Stimulated activated CD4-positive, alpha-beta T cell treated with anti-CD3 and anti-CD28 coated beads, Interleukin-12 subunit alpha, Interleukin-12 subunit beta, amount 100 ng/mL, for 48 hours (primary cell): ENCODE measurements at places on chromosomes 3 and 15.

DNA sequence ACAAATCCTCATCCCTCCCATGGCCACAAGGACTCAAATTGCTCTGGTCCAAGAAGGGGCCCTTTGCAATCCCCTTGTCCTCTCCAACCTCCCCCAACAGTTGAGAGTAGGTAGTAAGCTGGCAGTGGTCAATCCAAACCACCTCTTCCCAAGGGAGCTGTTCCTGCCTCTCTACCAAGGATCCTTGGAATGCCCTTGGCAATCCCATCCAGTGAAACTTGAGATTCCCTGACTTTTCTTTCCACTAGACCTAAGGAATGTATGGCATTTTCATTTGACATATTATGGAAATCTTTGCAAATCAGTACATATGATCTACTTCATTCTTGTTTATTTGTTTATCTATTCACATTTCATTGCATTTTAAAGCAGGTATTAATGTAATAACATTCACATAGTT is 4.8 kb upstream of the RBP2 start:
- DNase-seq: no peak

DNA sequence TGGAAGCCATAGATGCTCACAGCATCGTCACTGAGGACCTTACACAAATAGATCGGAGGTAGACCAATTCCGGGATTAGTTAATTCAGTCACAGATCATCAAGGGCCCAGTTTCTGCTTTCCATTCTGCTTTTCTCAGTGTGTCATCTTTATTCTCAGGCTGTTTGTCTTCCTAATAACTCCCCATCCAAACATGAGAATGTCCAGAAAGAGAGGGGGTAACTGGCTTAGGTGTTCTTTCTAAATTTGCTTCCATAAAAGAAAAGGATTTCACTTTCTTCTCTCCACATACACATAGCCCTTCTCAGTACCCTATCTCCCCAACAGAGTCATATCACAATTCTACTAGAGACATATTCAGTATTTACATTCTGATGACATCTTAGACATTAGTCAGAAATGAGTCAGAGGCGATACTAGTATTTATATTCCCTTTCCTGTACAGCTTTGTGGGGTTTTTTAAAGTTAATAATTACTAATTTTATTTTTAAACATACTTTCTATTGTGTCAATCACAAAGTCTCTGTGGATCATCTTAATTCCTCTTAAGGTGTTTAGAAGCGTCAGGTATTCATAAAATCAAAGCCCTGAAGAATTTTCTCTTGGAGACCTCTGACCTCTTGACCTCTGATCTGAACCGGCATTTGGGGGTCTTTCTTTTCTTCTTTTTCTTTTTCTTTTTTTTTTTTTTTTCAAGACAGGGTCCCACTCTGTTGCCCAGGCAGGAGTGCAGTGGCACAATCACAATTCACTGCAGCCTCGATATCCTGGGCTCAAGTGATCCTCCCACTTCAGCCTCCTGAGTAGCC is 24.3 kb upstream of the IL12A start:
- no peak for DNase-seq

GRCh38 chr3:186097317-186097662 is 11.6 kb downstream of the ETV5 start:
- no peak for DNase-seq

GRCh38 chr15:35705030-35705883 is 159.3 kb upstream of the DPH6 start:
- no peak for DNase-seq

DNA sequence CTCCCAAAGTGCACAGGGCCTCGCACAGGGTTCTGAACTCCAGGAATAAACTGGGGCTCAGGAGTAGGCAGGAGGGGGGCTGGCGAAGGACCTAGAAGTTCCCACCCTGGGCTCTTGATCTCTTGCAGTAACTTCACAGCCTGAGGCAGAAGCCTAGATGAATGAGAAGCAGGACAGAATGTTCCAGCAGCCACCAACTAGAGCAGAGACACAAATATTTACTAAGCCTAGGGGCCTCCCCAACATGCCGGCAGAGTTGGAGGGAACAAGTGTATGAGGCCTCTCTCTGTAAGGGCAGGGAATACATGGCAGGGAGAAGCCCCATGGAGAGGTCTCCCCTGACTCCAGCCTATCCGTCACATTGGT is 25.3 kb upstream of the C15orf39 start:
- DNase-seq: no peak

DNA sequence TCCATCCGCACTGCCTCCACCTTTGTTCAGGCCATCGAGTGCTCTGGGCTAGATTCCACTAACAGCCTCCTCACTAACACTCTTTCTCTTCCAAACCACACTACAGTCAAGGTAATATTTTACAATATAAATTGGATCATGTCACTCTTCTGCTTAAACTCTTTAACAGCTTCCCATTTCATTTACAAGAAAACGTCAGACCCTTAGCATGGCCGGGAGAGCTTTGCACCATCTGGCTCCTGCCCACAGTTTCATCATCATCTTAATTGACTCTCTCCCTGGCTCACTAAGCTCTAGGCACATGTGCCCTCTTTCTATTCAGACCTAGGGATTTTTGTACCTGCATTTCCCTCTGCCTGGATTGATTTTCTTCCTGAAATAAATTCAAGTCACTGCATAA is 354.7 kb downstream of the FGF12 start:
- DNase-seq: no peak

DNA sequence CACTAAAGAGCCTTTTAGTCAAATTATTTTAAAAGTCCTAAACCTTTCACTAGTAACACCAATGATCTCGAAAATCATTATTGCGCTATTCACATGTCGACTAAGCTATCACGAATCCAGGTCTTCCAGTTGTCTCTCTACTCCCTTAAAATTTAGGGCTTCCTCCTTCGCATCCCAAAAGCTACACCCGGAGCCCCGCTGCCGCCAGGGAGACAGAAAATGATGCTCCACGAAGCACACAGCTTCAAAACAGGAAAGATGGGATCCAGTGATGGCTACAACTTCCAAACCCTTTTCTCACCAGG is 253 bp downstream of the IFT80 start:
- DNase-seq: no peak

- DNase-seq: no peak
Measured at GRCh38 chr3:195139091-195139875, 131.7 kb downstream of the XXYLT1 start.

DNA sequence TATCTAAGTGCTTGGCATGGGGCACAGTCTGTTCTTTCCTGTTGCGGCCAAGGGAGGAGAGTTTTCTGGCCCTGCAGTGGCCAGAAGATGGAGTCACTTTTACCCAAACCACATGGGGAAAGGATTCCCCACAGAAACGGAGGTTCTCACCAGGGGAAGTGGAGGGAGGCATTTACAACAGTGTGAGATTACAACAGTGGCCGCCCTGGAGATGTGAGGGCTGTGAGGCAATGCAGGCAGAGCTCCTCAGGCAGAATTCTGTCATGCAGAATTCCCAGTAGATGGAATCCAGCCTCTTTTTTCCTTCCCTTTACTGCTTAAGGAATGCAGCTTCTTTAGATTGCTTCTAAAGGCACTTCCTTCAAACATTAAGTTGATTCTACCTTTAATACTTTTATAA is 83.1 kb downstream of the CACNA1D start:
- no peak for DNase-seq

GRCh38 chr3:31145062-31145461 is 250.6 kb upstream of the GADL1 start:
- no peak for DNase-seq

DNA sequence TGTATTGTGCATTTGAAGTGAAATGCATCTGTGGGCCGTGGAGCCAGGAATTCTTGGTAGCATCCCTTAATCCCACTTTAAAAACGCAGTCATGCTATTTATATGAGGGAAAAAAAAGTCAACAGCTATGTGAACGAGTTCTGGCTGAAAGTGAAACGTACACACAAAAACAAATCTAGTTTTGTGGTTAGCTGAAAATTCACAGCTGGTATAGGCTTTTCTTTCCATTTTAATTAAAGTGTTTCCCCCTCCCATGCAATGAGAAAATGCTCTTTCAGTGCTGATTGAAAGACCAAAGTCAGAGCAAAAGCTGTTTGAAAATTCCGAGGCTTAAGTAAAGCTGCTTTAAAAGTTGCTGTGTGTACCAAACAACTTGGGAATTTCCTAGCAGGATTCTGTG is 297.4 kb downstream of the PLCL2 start:
- no peak for DNase-seq

GRCh38 chr3:170132335-170132734 is 49.2 kb downstream of the PHC3 start:
- no peak for DNase-seq

GRCh38 chr15:85976986-85977385 is 102.7 kb upstream of the AGBL1 start:
- DNase-seq: no peak

DNA sequence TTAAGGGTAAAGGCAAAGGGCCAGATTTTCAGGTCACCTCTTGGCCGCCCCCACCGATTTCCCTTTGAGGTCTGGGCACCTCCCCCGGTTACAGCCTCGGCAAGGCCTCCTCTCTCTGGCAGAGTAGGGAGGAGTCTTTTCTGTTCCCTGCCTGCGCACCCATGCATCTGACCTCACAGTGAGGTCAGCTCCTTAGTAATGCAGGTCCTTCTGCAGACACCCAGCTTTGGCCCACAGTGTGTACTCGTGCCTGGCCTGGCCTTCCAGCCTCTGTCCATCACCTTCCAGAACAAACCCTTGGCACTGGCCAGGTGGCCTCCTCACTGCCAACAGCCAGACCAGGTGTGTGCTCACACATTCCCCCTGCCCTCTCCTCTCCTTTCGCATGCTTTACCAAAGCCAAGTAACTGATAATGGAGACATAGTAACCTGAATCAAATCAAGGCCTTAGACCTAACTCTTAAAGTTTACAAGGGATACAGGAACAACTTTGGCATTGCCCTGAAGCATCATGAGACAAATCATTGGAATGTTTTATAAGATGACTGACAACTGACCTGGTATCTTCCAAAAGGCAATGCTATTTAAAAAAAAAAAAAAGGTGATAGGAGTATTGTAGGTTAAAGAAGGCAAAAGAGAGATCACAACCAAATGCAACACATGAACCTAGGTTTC is 61.3 kb downstream of the CORO2B start:
- no peak for DNase-seq

DNA sequence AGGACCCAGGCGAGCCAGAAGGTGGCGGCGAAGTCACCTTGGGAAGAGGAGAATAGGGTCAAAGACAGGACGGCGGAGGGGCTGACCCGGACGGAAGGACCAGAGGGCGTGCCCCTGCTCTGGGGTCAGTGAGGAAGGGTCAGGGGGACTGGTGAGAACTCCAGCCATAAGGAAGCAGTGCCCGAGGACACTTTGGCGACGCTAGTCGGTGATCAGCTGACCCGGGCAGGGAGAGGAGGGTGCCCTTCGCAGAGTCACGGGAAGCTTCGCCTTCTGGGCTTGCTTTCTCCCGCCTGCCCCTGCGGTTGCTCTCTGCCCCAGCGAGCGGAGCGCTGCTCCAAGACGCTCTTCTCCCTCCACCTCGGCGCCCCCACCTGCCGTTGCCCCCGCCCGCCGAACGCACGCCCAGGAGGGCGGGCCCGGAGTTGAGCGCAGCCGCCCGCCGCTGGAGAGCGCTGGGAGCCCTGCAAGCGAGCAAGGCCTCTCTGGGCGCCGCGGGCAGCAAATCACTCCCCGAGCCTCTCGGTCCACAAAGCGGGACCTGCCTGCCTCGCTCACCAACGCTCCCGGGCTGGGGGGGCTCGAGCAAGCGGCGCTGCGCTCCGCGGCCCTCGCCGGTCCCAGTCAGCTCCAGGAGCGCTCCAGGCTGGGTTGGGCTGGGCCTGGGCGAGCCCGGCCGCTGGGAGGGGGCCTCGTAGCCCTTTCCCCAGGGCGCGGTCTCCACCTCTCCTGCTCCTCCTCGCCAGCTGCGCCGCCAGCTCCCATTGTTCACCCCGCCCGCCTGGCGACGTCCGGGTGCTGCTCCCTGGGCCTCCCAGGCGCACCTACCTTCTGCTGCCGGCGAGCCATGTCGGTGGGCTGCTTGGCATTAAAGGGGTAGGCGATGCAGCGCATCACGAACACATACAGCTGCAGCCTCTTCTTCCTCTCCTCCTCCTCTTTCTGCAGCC is 1.2 kb downstream of the CADPS start:
- no peak for DNase-seq

DNA sequence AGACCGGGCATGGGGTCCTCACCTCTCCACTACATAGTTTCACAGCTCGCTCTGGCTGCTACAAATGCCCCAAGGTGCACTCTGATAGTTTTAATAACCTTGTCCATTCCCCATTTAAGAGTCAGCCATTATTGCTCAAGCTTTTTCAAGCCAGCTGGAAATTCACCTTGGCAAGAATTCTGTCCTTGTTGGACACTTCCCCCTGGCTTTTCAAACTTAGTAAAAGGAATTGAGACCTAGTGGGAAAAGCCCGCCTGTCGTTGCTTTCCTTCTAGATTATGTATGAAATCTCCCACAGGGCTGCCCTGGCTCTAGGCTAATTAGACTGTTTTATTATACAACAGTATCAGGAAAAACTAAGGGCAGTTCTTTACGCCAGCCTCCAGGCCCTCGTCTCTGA is 293.7 kb upstream of the GADL1 start:
- DNase-seq: no peak

- DNase-seq: no peak
Measured at GRCh38 chr3:197258168-197258755, 40.1 kb downstream of the DLG1 start.

DNA sequence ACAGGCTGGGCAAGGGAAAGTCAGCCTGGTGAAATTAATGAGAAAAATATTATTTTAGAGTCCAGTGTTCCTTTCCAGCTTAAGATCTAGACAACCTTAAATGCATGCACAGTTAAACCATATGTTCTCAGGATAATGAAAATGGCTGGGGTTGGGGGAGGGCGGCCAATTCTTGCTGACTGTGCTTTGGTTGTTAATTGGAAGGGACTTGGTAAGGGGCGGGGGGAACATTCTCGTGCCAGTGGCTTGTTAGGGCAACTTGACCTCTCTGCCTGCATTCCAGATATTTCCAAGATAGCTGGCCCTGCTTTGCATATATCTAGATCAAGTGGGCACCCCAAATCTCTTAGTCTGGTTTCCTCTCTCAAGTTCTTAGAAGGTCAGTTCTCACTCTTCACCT is 112.5 kb downstream of the TOP2B start:
- no peak for DNase-seq

DNA sequence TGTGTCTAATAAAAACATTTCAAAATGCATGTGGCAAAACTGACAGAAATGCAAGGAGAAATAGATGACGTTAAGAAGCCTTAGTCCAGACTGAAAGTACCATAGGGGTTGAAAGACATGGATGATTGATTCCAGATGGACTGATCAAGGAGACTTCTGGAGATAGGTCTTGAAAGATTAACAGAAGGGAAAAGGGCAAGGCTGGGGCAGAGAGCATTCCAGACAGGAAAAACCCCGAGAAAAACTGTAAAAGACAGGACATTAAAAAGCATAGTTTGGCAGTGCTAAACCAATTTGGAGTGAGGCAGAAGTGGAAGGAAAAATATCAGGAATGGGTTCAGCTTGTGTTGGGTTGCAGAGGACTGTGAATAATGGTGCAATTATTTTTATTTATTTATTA is 375.2 kb upstream of the SGO1 start:
- DNase-seq: no peak
